Activated CD8-positive, alpha-beta memory T cell treated with anti-CD3 and anti-CD28 coated beads for 48 hours (primary cell): ENCODE measurements at places on chromosomes 3 and 15.

GRCh38 chr15:97463696-97464095 is 496.8 kb upstream of the ARRDC4 start:
- no peak for DNase-seq

- no peak for DNase-seq
Measured at GRCh38 chr15:64572856-64573255, 112.5 kb downstream of the ZNF609 start.

DNA sequence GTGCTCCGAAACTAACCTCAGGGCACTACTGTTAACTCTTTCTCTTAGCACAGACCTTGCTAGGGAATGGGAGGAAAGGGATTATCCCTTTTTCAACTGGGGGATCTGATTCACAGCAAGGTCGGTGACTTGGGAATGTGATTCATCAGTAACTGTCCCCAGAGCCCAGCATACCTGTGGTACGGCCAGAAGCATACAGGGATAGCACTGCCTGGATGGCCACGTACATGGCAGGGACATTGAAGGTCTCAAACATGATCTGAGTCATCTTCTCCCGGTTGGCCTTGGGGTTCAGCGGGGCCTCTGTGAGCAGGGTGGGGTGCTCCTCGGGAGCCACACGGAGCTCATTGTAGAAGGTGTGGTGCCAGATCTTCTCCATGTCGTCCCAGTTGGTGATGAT is 2.3 kb downstream of the ACTC1 start:
- no peak for DNase-seq

DNA sequence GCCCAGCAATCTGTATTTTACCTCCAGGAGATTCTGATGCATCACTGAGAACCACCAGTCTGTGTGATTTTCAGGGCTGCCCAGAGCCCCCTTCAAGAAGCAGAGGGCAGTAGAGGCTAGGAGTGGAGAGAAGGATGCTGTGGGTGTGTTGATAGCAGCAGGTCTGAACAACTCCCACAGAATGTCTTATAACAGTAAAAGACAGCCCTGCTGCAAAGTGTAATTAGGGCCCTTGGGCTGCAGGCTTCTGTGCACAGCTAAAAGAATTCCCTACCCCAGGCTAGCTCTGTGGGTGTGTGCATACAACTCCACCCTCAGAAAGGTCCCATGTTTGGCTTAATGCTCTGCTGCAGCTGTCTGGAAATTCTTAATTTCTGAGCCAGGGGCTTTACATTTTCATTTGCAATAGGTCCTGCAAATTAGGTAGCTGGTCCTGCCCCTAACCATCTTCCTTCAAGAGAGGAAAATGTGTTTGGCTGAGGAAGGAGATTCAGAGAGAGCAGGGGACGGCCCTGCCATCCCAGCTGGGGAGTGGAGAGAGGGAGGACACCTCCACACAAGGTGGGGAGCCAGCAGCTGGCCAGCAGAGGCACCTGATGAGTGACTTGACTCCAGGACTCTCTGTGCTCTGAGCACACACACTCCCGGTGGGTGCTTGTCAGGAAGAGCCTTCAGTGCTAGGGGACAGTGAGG is 43.2 kb upstream of the RAB6B start:
- DNase-seq: no peak

DNA sequence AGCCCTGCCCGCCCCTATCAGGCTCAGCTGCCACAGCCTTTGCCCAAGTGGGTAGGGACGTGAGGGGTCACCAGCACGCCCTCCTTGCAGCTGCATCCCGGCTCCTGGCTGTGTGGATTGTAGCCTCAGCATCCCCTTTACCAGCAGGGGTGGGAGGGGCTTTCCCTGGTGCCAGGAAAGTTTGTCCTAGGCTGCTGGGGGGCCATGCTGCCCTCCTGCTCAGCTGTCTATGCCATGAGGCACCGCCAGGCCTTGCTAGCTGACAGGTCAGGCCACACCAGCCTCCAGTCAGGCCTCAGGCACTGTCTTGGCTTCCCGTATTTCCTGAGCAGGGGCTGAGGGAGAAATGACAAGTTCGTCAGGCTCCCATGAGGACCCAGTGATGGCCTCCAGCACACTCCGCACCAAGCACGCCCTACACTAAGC is 32.3 kb downstream of the TKT start:
- DNase-seq: no peak

DNA sequence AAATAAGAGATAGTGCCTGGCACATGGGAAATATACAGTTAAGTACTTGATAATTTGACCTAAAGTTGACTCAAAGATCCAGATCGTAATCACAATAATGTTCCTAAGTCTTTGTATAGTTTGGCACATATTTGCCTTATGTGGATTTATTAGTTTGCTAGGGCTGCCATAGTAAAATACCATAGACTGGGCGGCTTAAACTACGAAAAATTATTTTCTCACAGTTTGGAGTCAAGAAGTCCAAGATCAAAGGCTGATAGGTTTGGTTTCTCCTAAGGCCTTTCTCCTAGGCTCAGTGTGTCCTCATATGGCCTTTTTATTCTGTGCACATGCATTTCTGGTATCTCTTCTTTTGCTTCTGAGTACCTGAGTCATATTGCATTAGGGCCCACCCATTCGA is 453.7 kb downstream of the NAALADL2 start:
- DNase-seq: no peak

GRCh38 chr15:78130466-78131294 is 565 bp downstream of the CIB2 start:
- no peak for DNase-seq

- no peak for DNase-seq
Measured at GRCh38 chr3:141845407-141846049, 30.9 kb upstream of the ATP1B3 start.

DNA sequence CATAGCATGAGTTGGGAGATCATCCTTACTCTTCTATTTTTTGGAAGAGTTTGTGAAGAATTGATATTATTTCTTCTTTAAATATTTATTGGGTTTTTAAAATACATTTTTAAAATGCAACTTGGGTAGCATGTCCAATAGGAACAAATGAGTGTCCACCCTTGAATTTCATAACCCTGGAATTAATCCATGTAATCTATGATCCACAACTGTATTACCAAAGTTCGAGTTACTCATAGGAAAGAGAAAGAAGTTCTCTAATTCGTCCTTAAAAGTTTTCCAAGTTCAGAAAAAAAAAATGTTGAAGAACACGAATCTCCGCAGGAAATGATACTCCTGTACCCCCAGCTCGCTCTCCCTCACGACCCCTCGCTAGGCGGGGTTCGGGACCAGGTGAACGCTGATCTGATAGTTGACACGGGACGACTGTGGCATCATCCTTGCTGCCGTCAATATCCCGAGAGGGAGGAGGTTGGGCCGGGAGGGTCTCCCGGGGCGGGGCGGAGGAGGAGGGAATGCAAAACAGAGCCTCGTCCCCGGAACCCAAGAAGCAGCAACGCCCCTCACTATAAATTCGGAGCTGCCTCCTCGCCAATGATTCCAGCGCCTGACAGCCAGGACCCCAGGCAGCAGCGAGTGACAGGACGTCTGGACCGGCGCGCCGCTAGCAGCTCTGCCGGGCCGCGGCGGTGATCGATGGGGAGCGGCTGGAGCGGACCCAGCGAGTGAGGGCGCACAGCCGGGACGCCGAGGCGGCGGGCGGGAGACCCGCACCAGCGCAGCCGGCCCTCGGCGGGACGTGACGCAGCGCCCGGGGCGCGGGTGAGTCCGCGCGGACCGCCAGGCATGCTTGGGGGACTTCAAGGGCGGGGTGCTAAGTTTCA is at the start of gene AGTR1:
TSS of gene AGTR1 (plus strand) at position 598 of the 884 bp plus-strand sequence. CDS start 43,133 bp downstream, outside the sequence.
- DNase-seq: no peak

DNA sequence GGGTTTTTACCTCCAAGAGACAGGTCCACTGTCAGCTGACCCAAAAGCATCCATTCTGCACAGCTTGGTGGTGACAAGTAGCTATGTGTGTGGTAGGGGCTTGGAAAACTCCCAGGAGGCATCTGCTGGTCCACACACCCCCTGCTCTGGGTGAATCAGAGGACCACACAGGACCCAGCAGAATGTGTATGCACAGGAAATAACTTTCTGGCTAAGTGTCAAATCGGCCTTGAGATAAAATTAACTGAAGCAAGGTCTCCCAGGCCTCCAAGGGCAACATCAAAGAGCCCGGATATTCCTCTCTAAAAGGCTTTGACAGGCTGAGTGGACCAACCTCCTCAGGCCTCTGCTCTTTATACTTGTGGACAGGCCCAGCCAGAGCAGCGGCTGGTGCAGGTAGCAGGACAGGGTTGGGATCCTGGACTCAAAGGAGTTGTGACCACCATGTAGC is 66.5 kb downstream of the CTNNB1 start:
- no peak for DNase-seq

- no peak for DNase-seq
Measured at GRCh38 chr3:94159062-94159828, 96.4 kb downstream of the NSUN3 start.

- DNase-seq: no peak
Measured at GRCh38 chr3:174639406-174639805, 219.7 kb upstream of the NAALADL2 start.

DNA sequence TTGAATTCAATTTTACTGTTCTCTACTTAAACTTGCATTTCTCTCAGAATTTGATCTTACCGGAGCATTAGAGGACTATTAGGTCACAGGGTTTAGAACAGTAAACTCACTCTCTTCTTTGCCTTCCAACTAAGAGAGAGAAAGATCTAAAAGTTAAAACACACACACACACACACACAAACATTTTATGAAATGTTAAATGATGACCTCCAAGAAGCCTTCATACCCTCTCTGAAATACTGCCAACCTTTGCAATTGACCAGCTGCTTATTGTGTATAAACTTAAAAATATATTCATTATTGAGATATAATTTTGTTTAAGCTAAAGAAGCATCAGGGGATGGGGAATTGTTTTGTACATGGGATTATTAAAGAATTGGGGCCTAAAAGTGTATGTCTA is 15.5 kb upstream of the NR2F2 start:
- no peak for DNase-seq

- no peak for DNase-seq
Measured at GRCh38 chr15:82999905-83000671, 11.4 kb downstream of the C15orf40 start.

DNA sequence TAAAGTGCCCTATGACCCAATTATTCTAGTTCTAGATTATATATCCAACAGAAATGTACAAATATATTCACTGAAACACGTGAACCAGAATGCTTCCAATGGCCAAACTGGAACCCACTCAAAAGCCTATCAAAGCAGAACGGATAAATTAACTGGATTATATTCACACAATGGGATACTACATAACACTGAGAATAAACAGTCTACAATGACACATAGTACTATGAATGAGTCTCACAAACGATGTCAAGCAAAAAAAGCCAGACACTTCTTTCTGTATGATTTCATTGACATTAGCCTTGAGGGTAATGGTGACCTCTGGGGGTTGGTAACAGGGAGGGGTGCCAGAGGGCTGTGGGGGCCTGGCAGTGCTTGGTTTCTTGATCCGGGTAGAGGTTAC is 50.9 kb upstream of the HACD2 start:
- DNase-seq: no peak

GRCh38 chr3:171813897-171814460 is 3.7 kb upstream of the PLD1 start:
- DNase-seq: no peak

DNA sequence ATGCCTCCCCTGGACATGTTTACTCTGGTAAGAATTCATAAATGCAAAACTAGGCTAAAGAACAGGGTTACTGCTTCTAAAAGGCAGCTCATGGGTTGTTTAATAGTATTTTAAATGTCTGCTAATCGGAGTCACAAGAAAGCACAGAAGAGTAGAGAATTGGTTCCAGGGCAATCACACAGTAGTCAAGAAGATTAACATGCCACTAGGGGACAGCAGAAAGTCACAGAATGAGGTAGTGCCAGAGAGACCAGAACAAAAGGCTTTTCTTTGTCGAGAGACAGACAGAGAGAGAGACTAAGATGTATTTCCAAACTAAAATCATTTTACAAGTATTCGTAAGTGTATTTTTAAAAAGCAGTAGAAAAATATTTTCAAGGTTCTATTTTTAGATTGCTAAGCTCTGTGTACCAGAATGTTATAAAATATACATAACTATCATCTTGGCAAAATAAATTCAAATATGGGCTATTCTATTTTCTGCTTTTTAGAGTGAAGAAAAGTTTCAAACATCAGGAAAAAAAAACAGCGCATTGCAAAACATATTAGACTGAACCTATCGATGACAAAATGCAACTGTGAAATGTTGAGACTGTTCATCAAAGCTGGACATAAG is 78.3 kb upstream of the CDIN1 start:
- DNase-seq: no peak

DNA sequence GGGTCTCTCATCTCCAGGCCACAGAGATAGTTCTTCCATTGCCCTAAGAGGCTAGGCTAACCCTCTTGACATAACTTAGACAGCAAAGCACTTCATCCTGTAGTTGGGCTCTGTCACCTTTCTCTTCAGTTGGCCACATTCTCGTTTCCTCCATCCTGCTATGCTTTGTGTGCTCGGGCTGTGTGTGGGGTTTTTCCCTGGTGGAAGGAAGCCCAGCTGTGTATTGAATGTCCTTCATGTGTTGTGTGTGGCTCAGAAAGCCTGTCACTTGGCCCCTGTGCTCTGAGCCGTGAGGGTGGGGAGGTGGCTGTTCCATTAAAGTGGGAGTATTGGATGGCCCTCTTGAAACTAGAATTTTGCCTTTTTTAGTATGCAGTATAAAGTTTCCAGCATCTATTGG is 8.8 kb upstream of the EXOG start:
- DNase-seq: no peak

- no peak for DNase-seq
Measured at GRCh38 chr15:22855791-22856190, 17.3 kb downstream of the NIPA2 start.

- DNase-seq: no peak
Measured at GRCh38 chr3:68142441-68142840, 488.0 kb upstream of the SUCLG2 start.

DNA sequence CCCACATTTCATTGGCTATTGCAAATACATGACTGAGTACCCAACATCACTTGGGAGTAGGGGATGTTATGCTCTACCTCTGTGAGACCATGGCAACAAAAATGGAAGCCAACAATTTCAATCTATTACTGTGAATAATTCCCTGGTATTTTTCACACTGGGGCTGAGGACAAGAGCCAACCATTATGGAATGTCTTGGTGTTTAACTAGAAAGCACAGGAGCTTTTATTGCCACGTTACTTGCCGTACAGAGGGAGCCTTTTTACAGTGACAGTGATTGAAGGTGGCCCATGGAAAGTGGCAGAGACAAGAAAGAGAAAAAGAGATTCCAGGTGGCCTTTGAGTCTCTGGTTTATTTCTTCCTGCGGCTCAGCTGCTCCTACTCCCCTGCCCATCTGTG is 105.7 kb upstream of the TBC1D5 start:
- DNase-seq: no peak

DNA sequence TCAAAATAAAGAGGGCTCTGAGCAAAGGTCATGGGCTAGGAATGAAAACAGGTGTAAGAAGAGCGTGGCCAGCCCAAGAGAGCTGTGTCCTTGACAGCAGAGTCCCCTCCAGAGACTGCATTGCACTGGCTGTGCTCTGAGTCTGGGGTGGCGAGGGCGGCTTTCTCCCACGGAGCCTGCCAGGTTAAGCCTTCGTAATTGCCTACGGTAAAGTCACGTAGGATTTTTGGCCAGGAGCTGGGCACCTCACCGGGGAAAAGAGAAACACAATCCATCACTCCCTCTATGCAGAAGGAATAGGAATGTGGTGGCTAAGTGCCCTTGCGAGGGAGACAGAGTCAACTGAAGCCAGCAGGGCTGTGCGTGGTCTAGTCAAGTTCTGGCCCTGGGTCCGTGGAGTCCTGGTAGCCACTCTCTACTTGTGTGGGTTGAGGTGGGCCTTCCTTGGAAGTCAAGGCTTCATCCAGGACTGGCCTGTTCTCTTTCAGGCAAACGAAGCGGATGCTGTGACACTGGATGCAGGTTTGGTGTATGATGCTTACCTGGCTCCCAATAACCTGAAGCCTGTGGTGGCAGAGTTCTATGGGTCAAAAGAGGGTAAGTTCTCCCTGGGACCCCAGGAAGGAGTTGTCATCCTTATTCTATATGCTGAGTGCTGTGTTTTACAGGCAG is 7.0 kb downstream of the TF start:
- DNase-seq: no peak
